ENCODE measurements at places on chromosomes 5 and 9.

DNA sequence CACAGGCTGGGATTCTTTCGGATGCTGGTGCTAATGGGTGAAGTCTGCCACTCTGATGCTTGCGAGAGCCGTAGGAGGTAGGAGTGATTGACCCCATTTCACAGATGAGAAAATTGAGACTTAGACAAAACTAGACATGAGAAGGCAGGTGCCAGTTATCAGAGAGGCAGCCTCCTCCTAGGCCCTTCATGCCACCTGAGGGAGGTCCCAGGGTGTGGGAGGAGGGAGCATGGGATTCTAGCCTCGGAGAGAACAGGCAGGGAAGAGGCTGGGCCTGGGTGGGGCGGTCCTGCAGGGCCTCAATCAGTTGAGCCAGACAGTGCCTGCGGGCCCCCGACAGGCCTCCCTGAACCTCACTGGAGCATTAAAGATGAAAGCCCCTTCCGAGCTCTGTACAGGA is 112.4 kb downstream of the COL23A1 start:
- DNase-seq: no peak

DNA sequence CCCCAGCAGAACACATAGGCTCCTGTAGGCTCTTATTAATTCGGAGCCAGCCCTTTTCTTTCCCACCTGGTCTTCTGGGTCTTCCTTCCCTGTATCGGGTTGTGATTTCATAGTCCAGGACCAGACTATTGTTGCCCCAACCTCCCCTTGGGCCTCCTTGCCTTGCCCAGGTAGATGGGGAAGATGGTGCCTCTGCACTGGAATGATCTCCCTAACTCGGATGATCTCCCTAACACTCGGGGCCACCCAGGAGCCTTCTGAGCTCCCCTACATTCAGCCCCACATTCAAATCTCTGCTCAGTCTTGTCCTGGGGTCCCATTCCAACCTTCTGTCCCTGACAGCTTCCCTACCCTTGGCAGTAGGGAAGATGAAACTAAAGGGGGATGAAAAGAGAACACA is 2.7 kb upstream of the IRF1 start:
- peak; percentile 3 for DNase-seq

GRCh38 chr9:10268531-10269485 is 344.0 kb downstream of the PTPRD start:
- DNase-seq: peak; percentile 53

DNA sequence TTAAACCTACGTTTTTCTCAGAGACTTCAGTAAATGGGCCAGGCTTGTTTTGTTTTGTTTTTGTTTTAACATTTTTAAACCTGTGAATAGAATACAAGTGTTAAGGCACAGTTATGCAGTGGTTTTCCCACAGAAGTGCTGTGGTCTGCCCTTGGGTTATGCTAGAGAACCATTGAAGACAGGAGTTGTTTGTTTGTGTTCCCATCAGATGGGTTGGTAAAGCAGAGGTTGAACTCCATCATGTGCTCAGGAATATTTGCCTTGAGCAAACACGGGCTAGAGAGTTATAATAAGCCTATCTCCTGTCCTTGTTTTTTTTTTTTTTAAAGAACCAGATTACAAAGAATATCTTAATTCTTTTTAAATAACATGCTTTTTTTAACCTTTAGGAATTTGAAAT is 28.5 kb downstream of the RHOBTB3 start:
- peak; percentile 50 for DNase-seq

GRCh38 chr5:125026867-125027731 is 280.7 kb upstream of the ZNF608 start:
- DNase-seq: peak; percentile 77

GRCh38 chr5:73960023-73960422 is 334.0 kb downstream of the ARHGEF28 start:
- no peak for DNase-seq

DNA sequence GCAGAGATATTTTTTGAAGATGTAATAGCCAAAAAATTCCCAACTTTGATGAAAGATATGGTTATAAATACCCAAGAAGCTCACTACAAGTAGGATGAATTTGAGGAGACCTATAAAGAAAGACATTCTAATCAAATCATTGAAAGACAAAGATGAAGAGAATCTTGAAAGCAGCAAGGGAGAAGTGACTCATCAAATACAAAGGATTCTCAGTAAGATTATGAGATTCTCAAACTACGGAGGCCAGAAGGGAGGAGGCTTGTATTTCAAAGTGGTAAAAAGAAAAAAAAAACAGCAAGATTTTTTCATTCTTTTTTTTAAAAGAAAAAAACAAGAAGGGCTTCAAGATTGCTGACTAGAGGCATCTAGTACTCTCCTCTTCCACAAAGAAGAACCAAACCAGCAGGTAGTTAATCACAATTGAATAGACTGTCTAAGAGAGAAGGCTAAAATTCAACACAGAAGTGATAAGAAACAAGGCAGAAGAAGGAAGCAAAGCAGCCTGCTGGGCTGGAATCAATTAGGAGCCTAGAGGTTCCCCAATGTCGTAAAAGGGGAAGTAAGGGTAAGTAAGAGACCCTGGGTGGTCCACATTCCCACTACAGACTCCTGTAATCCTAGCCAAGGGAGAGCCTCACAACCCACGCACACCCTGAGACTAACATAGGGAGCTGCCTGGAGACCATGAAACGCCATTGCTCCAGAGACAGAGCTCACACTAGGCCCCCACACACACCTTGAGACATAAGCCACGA is 59.1 kb upstream of the NIPAL4 start:
- no peak for DNase-seq

GRCh38 chr9:137757613-137758029 is 120.0 kb upstream of the CACNA1B start:
- DNase-seq: no peak

DNA sequence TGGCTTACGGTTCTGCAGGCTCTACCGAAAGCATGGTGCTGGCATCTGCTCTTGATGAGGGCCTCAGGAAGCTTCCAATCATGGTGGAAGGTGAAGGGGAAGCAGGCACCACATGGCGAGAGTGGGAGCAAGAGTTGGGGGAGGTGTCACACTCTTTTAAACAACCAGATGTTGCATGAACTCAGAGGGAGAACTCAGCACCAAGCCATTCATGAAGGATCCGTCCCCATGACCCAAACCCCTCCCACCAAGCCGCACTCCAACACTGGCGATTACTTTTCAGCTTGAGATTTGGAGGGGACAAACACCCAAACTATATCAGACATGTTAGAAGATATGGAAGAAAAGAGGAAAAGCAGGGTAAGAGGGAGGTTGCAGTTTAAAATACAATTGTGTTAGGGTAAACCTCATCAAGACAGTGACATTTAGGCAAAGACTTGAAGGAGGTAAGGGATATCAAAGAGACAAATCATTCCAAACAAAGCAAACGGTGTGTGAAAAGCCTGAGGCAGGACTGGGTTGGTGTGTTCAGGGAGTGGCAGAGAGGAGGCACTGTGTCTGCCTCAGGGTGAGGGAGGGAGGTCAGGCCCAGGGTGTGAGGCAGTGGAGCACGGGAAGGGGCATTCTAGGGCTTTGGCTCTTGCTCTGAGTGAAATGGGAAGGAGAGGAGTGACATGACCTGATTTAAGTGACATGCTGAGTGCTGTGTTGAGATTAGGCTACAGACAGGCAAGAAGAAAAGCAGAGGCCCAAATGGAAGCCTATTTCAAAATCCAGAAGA is 80.9 kb downstream of the SREK1 start:
- DNase-seq: no peak

All from stomach (tissue), 19 donors.